ENCODE measurements at places on chromosomes 7 and 10.

DNA sequence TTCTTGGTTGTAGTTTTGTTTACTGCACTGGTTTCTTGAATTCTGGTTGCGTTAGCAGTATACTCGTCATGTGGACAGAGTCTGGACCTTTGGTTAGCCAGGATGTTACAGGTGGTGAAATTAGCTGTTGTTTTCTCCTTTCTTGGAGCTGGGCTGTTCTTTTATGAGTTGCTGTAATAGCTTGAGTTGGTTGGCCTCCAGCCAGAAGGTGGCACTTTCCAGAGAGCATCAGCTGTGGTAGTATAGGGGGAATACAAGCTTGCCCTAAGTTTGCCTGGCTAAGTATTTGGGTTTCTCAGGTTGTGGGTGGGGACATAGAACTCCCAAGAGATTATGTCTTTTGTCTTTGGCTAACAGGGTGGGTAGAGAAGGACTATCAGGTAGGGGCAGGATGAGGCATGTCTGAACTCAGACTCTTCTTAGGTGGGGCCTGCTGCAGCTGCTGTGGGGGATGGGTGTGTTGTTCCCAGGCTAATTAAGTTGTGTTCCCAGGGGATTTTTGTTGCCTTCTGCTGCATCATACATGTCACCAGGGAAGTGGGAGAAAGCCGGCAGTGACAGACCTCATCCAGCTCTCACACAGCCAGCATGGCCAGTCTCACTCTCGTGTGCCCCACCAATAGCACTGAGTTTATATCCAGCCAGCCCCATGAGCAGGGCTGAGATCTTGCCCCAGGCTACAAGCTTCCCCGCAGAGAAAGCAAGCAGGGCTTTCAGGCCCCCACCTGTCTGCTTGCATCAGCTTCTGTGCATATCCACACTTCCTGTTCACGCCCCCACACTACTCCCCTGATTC is 246.7 kb upstream of the TPK1 start:
- peak; percentile 6 for DNase-seq

DNA sequence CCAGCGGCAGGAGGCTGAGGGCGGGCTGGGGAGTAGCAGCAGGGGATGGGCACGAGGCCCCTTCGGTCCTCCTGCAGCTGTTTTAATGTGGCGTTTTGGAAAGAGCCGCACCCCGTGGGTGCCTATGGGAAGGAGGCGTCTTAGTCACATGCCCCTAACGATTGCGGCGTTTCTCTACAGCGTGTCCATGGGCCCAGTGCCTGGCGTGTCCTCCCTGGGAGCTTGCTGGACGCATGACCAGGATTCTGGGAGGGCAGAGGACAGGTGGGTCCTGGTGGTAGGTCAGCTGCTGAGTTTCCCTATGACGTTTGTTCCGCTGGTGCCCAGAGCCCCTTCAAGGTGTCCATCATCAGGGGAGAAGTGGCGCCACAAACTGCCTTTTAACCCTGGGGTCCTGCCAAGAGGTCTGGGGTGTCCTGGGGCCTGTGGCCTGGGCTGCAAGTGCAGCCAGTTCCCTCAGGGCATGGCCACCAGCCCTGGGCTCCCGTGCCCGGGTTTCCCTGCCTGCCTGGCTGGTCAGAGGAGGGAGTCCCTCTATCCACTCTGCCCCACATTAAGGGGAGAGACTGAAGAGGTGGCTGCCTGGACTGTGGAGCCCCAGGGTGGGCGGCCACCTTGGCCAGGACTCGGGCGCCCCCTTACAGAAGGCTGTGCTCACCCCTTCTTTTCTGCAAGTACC is 48.7 kb downstream of the PWWP2B start:
- no peak for DNase-seq

- DNase-seq, result peak; percentile 76
Measured at GRCh38 chr10:33157103-33157502, 177.4 kb downstream of the NRP1 start.

DNA sequence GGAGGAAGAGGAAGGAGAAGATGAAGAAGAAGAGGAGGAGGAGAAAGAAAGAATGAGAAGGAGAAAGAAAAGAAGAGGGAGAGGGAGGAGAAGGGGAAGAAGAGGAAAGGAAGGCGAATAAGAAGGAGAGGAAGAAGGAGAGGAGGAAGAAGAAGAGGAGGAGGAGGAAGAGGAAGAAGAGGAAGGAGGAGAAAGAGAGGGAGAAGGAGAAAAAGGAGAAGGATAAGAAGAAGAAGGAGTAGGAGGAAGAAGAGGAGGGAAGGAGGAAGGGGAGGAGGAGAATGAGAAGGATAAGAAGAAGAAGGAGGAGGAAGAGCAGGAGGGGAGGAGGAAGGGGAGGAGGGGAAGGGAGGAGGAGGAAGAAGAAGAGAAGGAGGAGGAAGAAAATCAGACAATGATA is 149.2 kb upstream of the LYZL2 start:
- no peak for DNase-seq

All from HT1080 (cell line).